AG10803 (cell line): ENCODE measurements at places on chromosomes 2 and 18.

GRCh38 chr2:53445383-53446070 lies 322.1 kb upstream of the CHAC2 start:
- peak; percentile 27 for DNase-seq

DNA sequence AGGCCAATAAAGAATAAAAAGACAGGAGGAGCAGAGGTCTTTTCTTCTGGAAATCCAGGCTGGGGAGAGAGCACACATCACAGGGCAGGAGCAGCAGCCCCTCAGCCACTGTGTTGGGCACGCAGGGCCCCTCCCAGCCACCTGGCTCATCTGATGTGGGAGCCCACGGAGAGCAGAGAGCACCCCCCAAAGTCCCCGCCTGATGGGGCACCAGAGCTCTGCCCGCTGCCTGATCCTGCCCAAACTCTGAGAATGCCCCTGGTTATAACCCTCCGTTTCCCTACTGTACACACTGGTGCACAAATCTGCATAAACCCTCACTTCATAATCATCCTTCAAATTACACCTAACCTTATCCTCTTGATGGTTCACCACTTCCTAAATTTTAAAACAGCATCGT lies 111.3 kb downstream of the HDAC4 start:
- no peak for DNase-seq

DNA sequence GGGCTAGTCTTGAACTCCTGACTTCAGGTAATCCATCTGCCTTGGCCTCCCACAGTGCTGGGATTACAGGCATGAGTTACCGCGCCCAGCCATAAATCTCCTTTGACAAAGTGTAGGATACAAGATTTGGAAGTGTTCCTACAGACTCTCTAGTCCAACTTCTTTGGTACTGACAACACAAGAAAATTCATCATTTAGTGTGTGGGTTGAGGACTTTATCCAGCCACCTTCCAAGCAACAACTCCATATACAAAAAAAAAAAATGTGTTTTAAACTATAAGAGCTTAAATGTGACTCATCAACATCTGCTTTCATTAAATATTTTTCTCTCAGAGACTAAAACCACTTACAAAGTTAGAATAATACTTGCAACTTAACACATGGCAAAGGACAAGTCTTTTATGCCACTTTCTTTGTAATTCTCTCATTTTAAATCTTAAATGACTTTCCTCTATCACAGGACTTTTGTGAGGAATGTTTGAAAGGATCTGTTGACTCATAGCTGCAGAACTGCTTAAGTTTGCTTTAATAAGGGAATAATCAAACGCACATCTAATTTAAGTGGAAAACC lies 46.2 kb upstream of the ITGAV start:
- DNase-seq: peak; percentile 82

DNA sequence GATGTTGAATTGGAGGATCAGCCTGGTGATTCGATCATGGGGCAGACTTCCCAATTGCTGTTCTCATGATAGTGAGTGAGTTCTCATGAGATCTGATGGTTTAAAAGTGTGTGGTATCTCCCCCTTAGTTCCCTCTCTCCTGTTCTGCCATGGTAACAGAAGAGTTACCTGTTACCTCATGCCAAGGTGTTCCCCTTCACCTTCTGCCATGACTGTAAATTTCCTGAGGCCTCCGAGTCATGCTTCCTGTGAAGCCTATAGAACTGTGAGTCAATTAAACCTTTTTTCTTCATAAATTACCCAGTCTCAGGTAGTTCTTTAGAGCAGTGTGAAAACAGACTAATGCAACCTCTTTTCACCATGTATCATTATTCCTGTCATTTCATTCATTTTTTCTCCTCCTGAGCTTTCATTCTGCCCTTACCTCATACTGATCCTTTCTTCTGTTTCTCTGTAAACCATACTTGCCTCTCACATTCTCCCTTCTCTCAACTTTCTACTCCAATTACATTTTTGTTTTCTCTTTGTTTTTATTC lies 22.0 kb downstream of the STARD6 start:
- no peak for DNase-seq

DNA sequence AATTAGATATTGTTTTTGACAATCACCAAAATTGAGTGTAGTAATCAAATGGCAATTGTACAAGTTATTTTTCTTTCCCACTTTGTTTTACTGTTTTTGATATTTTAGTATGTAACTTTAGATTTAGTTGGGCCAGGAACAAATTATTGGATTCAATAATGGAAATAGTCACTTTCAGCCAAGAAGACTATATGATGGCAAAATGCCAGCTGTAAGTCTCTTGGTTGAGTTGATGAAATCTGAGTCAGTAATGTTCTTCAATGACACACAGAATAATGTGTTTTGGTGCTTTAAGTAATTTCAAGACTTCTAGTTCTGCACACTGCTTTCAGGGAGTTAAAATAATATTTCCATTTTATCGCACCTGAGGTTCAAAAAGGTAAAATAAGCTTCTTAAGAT lies 2022.0 kb upstream of the CELF4 start:
- DNase-seq: no peak

DNA sequence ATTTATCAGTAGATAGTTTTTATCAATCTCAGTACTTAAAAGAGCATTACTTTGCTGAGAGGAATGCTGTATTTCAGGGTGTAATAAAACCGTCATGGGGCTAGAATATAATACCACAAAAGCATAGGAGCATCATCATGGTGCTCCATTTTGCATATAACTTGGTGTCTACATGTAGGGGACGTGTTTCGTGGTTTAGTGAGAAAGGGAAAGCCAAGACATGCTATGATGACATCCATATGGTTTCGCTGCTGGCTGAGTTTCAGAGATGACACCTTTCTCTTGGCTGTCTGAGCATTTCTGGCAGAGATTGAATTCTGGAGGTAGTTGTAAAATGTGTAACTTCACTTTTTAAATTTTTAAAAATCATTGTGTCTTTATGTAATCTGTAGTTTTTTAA lies 32.4 kb downstream of the WDR43 start:
- peak; percentile 10 for DNase-seq

DNA sequence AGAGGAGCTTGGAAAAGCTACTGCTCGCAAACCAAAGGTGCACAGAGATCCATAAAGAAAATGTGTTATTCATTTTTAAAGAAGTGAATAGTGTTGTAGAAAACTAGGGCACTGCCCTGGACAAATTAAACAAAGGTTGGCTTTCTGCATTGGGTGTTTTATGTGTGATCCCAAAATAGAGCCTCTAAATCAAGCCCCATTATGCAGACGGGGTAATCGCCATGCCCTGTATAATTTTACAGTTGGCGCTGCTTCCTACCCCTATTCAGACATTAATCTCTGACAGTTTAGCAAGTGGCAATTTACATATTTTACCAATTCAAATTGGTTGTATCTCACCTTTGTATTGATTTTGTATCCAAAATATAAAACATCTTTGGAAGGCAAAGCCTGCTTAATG lies 109.1 kb downstream of the PID1 start:
- no peak for DNase-seq

DNA sequence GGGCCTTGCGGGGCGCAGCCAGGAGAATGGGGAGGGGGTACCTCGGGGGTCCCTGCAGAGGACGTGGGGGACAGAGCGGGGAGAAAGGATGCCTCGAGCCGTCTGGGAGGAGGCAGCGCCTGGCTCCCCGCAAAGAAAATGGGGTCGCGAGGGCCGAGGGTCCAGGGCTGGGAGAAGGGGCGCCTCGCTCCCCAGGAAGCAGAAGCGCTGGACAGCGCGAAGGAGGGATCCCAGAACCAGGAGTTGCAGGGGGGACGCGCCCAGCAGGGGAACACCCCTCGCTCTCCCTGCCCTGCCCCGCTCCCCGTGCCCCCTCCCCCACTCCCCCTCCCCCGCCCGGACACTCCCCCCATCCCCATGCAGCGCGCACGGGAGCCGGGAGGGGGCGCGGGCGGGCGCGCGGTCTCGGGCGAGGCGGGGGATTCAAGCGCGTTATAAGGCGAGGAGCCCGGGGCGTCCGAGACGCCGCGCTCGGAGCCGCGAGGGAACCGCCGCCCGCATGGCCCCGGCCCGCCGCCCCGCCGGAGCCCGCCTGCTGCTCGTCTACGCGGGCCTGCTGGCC lies at the start of gene ERFE:
ERFE (plus strand) TSS at position 462 of the 562 bp plus-strand sequence; CDS start at position 500, 38 bp downstream.
- DNase-seq: no peak

DNA sequence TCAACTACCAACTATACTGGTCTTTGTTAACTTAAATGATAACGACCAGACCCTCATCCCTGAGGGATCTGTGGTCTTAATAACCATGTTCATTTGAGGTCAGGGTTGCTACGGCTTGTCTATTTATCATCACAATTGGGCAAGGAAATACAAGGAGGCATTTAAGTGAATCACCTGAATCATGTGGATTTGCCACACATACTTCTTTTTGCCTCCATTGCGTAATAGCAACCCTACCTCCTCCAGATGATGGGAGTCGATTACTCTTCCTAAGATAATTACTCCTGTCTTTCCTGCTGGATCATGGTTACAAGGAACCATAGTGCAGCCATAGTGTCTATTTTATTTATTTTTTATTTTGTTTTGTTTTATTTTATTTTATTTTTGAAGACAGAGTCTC lies 42.2 kb downstream of the TAF4B start:
- no peak for DNase-seq
